Activated naive CD4-positive, alpha-beta T cell treated with Interleukin-2 at 50 U/mL for 16 hours (primary cell): ENCODE measurements at places on chromosomes 7 and 10.

- no peak for DNase-seq
Observed at GRCh38 chr7:45691155-45691656, 117.0 kb downstream of the ADCY1 start.

GRCh38 chr7:95046494-95047240, 139.3 kb downstream of the PPP1R9A start:
- no peak for DNase-seq

GRCh38 chr10:67836972-67837371, 1.0 kb downstream of the DNAJC12 start:
- no peak for DNase-seq

- DNase-seq = no peak
Observed at GRCh38 chr7:33298848-33299247, 169.5 kb downstream of the BBS9 start.

- DNase-seq = no peak
Observed at GRCh38 chr7:37320140-37320847, 128.4 kb downstream of the ELMO1 start.

- DNase-seq = no peak
Observed at GRCh38 chr10:120355425-120355824, 101.6 kb upstream of the PLPP4 start.

GRCh38 chr7:22487978-22488642, 11.9 kb downstream of the STEAP1B start:
- no peak for DNase-seq

GRCh38 chr7:101124376-101125056, 2.4 kb upstream of the SERPINE1 start:
- no peak for DNase-seq

- DNase-seq = no peak
Observed at GRCh38 chr7:28160551-28160991, 20.0 kb downstream of the JAZF1 start.

DNA sequence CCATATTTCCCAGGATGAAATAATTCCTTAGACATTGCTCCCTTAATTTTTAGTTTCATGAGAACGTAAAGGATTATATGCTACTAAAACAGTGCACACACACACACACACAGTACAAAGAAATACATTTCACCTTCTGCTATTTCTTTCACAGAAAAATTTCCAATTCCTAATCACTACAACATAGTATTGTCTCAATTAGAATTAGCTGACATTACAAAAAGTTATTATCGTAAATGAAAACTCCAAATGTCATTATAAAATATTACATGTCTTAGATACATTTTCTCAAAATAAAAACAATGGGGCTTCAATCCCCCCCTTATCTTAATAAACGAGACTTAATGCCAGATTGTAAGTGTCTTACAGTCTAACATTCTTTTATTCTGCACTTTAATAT, 12.3 kb upstream of the RUFY2 start:
- DNase-seq = no peak

GRCh38 chr7:131164025-131164925, 163.4 kb upstream of the MKLN1 start:
- no peak for DNase-seq

DNA sequence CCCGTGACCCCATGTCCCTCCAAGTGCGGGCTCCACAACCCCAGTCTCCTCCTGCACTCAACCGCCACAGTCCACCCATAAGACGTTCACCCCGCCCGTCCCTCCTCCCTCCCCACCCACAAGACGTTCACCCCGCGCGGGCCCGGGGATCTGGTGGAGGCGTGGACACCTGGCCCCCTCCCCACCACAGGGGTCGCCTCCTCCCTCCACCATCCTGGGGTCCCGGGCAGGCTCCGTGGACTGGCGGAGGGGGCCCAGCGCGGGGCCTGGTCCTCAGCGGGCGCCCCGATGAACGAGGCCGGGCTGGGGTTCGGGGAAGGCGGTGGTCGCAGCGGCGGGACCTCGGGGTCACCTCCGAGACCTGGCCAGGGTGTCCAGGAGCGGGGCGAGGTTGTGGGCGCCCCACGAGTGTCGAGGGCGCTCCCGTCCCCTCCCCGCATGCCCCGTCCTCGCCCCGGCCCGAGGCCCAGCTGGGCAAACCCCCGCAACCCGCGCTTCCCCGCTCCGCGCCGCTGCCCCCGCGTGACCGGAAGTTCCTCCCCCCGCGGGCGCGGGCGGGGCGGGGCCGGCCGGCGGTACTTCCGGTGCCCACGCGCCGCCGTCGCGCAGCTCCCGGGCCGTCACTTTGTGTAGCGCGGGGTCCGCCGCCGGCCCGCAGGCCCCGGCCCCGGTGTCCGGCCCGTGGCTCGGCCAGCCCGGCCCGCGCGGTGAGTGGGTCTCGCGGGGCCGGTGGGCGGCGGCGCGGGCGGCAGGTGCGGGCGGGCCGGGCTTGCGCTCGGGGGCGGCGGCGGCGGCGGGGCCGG, at the start of gene ZNF316:
TSS of gene ZNF316 (plus strand) at position 578 of the 803 bp plus-strand sequence. CDS start 5,092 bp downstream, outside the sequence.
- DNase-seq = peak; percentile 63

DNA sequence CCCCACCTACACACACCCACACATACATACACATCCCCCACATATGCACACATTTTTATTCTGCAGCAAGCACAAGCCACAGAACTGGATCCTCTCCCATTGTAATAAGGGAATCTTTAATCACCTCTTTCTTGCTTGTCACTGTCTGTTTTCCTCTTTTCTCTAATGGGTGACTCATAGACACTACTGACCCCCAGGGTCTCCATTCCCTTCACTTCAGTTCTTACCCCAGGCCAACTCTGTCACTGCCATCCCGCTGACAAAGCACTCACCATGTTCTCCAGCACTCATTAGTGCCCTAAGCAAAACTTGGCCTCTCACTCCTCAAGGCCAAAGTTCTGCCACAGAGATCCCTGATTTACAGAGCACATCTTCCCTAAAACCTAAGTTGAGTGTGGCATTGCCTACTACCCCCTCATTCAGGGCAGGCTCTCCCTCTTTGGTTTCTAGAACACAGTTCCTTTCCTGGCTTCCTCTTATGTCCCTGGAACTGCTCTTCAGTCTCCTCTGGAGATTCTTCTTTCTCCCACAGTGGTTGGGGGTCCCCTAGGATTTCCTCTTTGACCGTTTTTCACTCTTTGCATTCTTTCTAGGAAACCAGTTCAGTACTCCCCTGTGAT, 39.6 kb upstream of the INHBA start:
- no peak for DNase-seq

DNA sequence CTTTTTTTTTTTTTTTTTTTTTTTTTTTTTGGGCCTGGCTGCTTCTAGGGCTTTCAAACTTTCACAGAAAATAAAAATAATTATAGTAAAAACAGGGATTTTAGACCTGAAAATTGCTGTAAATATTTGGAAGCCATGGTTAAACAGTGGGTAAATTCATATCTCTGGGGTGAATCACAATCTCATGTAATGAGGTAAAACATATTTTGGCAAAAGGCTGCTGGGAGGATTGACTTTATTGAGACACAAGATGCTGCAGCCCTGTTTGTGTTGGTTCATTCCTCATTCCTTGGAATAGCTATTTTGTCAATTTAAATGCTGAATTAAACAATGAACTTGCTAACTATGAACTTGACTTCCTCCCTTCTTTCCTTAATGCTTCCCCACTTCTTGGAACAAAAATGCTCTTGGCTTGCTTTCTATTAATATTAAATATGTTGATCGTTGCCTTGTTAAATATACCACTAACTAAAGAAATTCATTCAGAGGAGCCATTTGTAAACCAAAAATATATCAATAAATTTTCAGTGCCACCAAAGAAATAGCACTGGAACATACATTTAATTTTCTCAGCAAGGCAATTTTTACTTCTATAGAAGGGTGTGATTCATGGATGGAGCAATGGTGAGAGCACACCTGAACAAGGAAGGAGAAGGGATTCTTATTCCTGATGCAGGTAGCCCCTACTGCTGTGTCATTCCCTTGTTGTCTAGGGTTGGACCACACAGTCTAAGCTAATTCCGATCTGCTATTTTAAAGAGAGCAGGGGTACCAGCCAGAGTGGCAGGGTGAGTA, 24.6 kb downstream of the AGK start:
- DNase-seq = no peak

GRCh38 chr10:29622382-29622922, 12.3 kb downstream of the SVIL start:
- no peak for DNase-seq

DNA sequence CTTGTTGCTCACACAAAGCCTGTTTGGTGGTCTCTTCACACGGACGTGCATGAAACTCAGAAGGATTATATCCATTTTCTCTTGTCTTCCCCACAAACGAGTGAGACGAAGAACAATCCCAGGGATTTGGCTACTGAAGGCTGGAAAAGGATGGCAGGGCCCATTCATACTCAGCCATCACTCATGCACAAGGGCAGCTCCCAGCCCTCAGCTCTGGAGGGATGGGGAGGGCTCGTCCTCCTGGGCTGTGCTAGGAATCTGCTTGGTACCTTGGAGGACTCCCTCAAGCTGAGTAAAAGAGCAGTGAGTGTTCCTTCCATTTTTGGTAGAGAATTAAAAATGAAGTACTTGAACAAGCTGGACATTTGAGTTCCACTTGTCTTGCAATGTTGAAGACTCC, 33.2 kb upstream of the RAB18 start:
- no peak for DNase-seq

- no peak for DNase-seq
Observed at GRCh38 chr7:15998617-15999016, 312.1 kb upstream of the MEOX2 start.

DNA sequence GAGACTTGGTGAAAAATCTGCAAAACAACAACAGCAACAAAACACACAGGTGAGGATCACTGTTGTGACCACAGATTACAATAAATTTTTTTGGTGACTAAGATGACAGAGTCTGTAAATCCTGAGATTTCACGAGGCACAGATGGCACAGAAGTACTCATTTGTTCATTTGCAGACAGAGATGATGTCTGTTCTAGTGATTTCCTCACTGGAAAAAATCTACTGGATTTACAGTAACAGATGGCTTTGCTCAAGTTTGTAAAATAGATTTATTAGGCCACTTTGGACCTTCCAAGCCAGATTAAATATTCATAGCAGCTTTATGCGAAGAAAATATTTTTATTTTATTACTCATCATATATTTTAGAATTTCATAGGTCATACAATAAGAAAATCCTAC, 113.5 kb upstream of the IL6 start:
- no peak for DNase-seq

GRCh38 chr10:19815036-19815730, 1.0 kb upstream of the PLXDC2 start:
- DNase-seq = no peak

DNA sequence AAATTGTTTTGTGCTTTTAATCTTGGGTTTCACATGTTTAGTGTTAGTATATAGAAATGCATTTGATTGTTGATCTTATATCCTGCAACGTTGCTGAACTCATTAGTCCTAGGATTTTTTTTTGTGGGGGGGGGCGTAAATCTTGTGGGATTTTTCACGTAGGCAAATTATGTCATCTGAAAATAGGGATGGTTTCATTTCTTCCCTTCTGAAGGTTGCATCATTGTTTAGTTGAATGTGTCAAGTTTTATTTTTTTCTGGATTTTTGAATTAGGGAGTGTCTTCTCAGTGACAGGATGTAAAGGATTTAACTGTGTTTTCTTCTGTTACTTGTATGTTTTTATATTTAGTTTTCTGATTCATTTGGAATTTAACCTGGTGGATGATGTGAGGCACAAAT, 26.7 kb downstream of the MKLN1 start:
- no peak for DNase-seq

GRCh38 chr10:117748058-117748457, 205.5 kb downstream of the EMX2 start:
- no peak for DNase-seq

DNA sequence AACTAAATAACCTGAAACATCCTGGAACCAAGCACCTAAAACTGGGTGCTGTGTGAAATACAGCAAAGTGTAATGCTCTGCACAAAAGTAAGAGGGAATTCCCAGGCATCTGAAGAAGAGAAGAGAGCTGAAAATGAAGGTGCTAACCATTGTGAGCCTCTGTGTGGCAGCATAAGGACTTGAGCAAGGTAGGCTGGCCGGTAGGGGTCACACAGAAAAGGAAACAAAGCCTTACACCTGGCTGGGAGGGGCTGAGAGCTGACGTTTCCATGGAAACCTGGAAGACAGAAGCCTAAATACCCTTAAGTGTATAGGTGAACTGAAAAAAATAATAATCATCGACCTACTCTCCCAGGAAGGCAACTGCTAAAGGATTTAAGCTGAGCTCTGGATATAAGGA, 48.6 kb downstream of the CUL1 start:
- DNase-seq = no peak

- DNase-seq = no peak
Observed at GRCh38 chr10:16565604-16566003, 43.9 kb upstream of the C1QL3 start.

GRCh38 chr7:15885678-15886077, 199.2 kb upstream of the MEOX2 start:
- no peak for DNase-seq

- no peak for DNase-seq
Observed at GRCh38 chr7:38168890-38169570, 9.0 kb upstream of the STARD3NL start.

GRCh38 chr10:81898518-81898917, 23.5 kb downstream of the NRG3 start:
- no peak for DNase-seq
